Activated CD8-positive, alpha-beta memory T cell treated with anti-CD3 and anti-CD28 coated beads for 1 hour (primary cell): ENCODE measurements at places on chromosomes 12 and 14.

- no peak for DNase-seq
These were observed 43.9 kb upstream of the RNASE1 start for GRCh38 chr14:20846560-20846959.

GRCh38 chr12:68876461-68876860 lies 56.5 kb downstream of the CPM start:
- no peak for DNase-seq

- DNase-seq, result no peak
These were observed 391.2 kb downstream of the AEBP2 start for GRCh38 chr12:19830446-19830845.

GRCh38 chr12:124332058-124332672 lies 37.3 kb downstream of the RFLNA start:
- DNase-seq, result no peak

GRCh38 chr12:40819436-40820108 lies 127.3 kb downstream of the CNTN1 start:
- no peak for DNase-seq

DNA sequence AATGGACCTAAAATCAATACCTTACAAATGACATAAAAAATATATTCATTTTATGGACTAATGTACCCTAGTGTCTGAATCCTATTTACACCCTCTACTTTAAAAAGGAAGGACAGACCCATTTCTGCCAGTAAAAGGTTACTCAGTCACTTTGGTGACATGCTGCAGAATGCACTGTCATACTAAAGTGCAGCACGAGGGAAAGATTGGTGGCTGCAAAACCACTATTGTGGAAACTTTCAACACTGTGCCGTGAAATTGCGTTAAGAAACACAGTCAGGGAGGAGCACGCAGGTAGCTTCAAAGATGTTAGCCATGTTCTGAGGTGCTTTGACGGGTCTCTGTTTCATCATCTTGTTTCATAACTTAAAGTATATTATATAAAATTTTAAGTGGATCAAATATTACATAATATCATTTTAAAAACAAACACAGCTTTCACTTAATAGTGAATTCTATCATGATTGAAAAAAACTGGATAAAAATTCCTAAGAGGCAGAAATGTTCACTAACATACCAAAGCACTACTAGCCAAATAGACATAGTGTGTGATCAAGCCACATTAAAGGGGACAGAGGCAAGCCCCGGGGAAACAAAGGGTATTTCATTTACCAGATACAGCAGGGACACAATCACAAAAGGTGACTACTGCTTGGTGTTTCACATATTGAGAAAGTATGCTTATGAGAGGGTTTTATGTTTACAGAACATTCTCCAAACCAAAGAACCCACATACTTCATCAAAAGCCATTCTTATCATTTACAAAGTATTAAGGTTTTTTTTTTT lies 330.8 kb upstream of the SOX5 start:
- no peak for DNase-seq

DNA sequence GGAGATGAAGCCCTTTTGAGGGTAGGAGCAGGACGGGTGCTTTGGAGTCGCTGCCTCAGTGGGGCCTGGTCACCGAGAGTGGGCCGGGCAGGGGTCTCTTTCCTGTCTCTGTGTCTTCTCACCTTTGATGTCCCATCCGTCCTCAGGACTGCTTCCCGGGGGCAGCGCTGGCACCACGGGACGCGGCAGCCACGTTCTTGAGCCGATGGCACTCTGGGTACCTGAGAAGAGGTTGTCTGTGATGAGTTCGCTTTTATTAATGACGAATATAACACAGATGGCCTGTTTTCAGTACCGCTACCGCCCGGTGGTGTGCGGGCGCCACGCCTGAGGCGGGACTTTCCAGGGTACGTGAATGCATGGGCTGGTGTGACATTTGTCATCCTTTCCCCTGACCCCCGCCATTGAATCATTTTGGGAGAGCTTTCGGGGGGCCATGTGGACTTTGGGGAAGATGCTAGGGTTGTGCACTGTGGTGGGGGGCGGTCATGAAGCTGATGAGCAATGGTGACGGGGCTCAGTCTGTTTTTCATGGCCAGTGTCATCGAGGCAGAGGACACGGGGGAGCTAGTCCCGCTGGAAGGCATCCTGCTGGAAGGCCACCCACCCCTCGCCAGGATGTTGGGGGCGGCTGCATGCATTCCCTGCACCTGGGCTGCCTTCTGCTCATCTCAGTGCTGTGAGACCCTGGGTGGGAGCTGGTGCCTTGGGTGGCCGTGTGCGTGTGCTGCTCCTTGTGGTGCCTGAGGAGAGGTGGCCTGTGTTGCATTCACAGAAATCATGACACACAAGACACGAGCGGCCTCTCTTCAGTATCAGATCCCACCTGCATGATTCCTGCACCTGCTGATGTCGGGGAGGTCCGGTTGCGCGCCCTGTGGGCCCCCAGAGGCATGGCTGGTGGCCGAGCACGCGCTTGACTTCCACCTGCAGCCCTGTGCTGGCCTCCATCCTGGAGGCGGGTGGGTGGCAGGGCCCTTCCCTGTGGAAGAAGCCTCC lies 162.5 kb upstream of the RTL1 start:
- no peak for DNase-seq

- no peak for DNase-seq
These were observed 22.0 kb upstream of the CDK17 start for GRCh38 chr12:96422192-96422591.

- DNase-seq, result no peak
These were observed 30.6 kb downstream of the FAM186A start for GRCh38 chr12:50365709-50366406.

- DNase-seq, result no peak
These were observed 30.8 kb downstream of the ADCK1 start for GRCh38 chr14:77830692-77831091.

DNA sequence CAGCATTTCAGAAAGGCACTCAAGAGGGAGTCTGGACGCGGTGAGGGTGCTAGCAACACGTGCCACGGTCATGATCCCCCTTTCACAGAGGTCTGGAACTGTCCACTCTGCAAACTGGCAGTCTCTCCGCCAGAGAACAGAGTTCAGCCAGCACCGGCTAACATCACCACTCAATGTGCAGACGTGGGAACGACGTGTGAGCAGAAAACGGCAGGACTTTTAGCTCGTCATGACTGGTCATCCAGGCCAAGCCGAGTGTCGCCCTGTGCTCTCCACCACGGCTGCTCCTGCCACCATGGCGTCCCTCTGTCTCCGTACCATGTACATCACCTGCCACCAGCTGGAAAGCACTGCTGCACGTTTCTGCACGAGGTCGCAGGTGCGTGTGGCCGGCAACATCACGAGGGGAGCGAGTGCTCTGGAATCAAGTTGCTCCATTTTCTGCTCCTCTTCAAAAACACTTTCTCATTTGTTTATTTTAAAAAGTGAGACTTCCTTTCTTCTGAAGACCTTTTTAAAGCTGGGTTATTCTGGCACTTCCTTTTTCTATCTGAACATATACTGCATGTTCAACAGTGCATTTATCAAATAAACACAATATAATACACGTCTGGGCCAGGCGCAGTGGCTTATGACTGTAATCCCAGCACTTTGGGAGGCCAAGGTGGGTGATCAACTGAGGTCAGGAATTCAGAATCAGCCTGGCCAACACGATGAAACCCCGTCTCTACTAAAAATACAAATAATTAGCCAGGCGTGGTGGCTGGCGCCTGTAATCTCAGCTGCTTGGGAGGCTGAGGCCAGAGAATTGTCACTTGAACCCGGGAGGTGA lies 28.0 kb downstream of the SLC15A4 start:
- DNase-seq, result no peak

GRCh38 chr14:61438860-61439765 lies 117.7 kb downstream of the PRKCH start:
- no peak for DNase-seq

DNA sequence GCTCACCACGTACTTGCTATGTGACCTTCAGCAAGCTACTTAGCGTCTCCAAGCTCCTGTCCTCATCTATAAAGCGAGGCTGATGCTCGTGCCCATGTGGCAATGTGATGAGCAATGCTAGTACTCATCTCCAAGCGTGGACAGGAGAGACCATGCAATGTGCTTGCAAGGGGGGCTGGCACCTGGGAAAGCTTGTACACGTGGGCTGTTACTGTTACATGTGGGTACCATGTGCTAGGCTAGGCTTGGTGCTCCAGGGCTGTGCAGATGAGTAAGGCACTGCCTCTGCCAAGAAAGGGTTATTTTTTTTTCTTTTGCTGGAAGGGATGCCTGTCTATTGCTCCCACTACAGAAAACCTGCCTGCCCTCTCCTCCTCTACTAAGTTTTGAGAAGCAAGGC lies 46.6 kb downstream of the TSPAN11 start:
- no peak for DNase-seq
